ENCODE measurements at places on chromosomes 1 and 21.

DNA sequence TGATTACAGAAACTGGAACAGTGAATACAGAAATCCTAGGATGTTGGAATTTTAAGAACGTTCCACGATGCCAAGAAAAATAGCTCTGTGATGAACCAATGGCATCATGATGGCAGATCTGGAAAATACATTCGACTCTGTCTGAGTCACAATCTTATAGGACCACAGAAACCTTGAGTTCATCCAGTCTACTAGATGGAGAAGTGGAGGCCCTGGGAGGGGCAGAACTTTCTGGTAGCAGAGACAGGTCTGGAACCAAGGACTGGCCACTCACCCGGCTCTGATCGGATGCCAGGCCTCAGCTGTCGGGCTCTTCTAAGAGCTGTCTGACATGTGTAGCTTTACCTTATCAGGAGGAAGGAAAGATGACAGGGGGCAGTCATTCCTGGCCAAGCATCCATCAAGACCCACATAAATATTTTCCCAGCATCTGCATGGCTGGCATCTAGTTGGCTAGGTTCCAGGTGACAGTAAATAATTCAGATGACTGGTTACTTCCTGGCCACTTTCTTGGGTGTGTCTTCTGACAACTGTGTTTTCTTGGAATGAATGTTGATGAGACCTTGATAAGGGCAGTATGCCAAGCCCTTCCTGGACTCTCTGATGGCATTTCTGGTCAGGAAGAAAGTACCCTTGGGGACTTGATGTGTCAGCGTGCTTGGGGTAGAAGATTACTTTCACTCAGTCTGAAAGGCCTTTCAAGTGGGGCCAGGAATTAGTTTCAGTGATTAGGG, 72.6 kb upstream of the TRABD2B start:
- peak; percentile 62 for ATAC-seq

DNA sequence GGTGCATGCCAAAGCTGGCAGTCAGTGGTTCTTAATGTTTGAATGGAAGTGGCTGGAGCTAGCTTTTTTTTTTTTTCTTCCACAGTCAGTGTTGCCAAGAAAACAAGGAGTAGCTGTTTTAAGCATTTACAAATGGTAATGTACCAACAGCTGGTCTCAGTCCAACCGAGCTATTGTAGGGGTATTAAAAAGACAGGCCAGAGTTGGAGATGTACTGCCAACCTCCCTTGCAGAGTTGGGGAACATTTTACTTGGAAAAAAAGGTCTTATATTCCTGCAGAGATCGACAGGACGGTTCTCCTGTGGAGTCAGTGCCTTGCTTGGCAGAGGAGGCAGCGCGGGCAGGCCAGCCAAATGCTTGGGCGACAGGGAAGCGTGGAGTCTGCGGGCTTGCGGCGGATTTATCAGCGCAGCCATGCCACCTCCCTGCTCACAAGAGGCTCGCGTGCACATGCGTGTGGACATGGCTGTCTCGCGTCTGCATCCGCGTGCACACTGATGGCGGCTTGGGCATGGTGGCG, 338.1 kb downstream of the RPS6KC1 start:
- ATAC-seq: no peak

GRCh38 chr1:14377386-14377785, 221.1 kb upstream of the KAZN start:
- no peak for ATAC-seq

GRCh38 chr1:64675718-64676345, 69.0 kb upstream of the RAVER2 start:
- ATAC-seq: no peak

GRCh38 chr1:167881069-167881468, 32.9 kb downstream of the ADCY10 start:
- ATAC-seq: no peak

DNA sequence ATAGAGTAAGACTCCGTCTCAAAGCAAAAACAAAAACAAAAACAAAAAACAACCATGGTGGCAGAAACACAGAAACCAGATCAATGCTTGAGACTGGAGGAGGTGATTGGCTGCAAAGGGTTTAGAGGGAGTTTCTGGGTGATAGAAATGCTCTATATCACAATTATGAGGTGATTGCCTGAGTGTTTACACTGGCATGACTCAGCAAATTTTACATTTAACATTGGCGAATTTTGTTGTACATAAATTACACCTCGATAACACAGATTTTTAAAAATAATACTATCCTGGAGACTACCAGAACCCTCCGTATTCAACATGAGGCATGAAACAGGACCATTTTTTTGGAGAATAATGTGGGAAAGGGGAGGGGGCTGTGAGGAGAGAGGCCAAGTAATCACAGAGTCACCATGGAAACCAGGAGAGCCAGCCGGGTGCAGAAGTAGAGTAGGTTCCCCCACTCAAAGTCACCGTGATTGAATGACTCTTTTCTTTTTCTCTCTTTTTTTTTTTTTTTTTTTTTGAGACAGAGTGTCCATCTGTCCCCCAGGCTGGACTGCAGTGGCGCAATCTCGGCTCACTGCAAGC, 24.3 kb downstream of the HEYL start:
- ATAC-seq: no peak

DNA sequence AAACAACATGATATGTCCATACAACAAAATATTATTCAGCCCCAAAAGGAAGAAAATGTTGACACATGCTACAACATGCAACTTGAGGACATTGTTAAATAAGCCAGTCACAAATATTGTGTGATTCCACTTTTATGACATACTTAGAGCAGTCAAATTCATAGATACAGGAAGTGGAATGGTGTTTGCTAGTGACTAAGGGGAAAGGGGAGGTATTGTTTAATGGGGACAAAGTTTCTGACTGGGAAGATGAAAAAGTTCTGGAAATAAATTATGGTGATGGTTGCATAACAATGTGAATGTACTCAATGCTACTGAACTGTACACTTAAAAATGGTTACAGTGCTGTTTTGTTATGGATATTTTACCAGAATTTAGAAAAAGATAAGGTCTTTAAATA, 77.7 kb downstream of the RHOU start:
- no peak for ATAC-seq

DNA sequence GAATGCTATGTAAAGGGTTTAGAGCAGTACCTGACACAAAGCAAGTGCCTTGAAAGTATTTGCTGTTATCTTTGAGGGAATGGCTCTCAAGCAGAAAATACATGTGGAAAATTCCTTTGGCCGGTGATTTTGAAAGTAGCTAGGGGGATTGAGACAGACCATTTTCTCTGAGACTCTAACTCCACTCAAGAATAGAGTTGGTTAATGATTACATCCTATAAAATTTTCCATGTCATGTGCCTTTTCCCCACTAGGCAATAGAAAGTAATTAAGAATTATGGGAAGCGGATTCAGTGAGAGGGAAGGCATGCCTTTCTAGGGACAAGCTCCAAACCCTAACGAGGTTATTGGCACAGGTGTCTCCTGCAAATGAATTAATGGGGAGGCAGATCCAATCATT, 276.0 kb downstream of the GPATCH2 start:
- no peak for ATAC-seq

DNA sequence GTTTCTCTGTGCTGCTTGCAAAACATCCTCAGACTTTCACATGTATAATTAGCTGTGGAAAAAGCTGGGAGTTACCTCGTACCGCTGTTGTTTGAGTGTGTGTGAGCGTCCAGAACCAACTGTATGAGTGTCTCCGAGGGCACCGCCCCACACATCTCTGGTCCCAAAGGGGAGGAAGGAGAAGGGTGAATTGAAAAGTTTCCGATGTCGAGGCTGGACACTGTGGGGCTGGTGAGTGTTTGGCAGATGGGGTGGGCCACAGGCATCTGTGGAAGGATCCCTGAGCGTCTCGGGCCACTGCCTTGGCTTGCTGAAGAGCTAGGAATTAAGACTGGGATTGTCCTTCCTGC, 1.2 kb downstream of the ATP2B4 start:
- no peak for ATAC-seq
